NCI-H2107 (cell line): ENCODE measurements at places on chromosomes 12 and 14.
A peak's percentile ranks its signal among the peaks of the same experiment; 100 is the strongest.

DNA sequence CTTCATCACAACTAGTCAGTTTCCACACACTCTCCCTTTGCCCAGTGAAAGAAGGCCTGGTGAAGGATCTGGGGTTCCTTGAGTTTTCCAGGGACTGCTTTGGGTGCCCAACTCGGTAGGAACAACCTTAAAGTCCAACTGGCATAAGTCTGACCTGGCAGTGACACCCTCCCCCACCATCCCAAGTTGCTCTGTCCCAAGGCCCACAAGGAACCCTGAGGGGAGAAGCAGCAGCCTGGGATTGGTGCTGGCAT, 1.6 kb downstream of the KMT2D start:
- no peak for DNase-seq

DNA sequence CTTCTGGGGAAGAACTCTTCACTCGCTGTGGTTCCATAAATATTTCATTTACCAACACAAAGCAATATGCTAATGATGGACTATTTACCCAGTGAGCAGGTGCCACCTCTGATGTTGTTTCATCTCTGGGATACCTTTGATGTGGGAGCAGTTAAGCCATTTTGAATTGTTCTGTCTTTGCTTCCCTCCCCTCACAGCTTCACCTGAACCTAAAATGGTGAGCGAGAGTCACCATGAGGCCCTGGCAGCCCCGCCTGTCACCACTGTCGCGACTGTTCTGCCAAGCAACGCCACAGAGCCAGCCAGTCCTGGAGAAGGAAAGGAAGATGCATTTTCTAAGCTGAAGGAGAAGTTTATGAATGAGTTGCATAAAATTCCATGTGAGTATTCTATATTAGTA, 352.7 kb downstream of the SYT1 start:
- peak; percentile 7 for DNase-seq

DNA sequence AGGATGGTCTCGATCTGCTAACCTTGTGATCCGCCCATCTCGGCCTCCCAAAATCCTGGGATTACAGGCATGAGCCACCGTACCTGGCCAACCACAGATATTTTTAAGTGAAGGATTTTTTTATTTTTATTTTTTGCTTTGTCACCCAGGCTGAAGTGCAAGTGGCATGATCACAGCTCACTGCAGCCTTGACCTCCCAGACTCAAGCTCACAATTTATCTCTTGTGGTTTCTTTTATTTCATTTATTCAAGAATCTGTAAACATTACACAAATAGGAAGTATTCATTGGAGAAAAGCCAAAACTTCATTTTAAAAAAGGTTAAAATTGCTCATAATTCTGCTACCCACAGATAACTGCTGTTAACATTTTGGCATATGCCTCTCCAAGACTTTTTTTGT, 13.3 kb downstream of the MOAP1 start:
- no peak for DNase-seq

DNA sequence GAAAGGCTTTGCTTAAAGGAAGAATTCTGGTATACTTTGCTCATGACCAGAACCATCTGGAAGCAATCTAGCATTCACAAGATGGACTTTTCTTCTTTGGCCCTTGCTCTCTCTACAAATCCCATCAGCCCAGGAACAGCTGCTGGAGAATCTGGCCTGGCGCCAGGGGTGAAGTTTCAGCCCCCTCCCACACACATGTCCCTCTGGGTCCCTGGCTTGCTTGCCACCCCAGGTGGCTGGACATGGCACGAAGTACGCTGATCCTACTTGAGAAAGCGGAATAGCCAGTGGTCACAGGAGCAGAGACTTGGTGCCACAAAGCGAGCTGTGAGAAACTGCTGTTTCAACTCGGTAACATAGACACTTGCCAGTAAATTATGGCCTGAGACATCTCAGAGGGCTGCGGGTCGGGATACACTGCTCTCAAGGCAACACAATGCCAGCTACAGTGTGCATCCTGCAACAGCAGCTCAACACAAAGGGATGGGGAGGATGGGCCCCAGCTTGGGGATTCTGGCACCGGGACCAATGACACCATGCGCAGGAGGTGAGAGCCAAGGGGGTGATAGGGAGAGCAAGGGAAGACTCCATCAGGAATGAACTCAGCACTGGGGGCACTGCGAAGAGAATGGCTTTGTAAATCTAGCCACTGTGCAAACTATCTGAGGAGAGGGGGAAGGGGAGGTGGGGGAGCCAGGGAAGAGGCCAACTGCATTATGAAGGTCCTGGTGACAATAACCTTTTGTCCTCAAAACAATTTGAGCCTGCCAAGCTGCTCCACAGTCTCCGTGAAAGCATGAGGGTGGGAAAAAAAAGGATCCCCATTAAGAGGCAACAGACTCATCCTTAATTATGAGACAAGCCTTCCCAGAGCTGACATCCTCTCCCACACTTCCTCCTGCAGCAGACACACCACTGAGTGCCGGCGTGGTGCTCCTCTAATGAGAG, 219.9 kb downstream of the PPM1H start:
- DNase-seq, result no peak

DNA sequence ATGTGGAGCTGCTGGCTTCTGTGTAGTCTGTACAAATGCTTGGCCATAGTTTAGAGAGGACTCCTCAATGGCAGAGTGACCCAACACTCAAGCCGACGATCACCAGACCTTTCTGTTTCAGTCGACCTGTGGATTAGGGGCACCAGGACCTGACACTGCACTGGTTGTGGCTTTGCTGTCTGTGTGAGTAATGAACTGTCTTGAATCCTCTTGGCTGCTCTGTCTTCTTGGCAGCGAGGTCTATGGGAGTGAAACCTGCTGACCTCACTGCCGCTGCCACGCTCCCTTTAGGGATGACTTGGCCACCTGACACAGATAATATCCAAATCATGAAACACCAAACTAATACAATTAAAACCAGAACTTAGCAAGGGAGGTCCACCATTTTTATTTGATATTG, 83.5 kb upstream of the C14orf180 start:
- no peak for DNase-seq

DNA sequence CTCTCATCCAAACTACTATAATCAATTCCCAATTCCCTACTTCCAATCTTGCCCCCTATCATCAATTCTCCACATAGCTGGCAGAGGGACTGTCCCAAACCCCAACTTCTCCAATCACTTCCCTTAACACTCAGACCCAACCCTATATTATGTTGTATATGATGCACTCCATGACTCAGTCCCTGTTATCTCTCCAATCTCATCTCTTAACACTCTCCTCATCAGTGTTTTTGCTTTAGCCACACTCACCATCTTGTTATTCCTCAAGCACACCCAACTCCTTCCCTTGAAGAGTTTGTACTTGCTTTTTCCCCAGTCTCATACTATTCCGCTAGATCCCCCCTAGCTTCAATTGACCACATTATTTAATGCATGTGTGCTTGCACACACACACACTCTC, 4.9 kb downstream of the RHOJ start:
- DNase-seq, result no peak

- no peak for DNase-seq
These were observed 17.6 kb upstream of the TBC1D30 start for GRCh38 chr12:64806593-64807460.

GRCh38 chr12:56601503-56601902, 28.6 kb downstream of the BAZ2A start:
- DNase-seq, result no peak

DNA sequence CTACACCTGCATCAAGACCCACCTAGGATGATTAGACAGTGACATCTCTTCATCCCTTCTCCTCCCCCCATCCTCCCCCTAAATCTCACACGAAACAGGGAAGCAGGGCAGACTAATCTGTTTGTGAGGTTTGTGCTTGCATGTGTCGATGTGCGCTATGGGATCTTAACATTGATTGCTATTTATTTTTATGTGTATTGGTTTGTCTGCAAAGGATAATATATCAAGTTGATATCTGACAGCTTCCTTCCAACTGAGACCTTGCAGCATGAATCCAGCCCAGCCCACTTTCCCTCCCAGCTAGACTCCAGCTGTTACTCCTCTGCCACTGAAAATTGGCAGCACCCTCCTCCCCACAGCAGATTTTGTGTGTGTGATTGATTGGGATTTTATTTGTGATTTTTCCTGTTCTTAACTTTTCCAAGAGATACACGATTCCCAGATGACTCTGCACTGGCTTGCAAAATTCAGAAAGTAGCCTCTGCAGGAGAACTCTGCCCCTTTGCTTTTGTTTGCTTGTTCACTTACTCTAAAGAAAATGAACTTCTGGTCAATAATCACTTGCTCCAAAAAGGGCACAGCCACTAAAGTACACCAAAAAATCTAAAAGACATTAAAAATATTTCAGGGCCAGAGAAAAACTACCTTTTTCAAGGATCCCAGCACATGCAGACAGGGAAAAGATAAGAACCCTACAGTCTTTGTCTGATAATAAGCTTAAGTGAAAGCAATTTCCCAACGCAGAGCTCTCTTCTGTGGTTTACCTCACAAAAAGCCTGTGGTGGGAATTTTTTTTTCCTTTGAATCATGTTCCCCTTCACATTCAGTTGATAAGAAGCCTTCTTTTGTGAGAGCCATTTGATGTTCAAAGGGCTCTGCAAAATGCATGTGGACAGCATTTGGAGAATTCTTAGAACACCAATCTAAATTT, 222.1 kb downstream of the RPS29 start:
- peak; percentile 43 for DNase-seq

DNA sequence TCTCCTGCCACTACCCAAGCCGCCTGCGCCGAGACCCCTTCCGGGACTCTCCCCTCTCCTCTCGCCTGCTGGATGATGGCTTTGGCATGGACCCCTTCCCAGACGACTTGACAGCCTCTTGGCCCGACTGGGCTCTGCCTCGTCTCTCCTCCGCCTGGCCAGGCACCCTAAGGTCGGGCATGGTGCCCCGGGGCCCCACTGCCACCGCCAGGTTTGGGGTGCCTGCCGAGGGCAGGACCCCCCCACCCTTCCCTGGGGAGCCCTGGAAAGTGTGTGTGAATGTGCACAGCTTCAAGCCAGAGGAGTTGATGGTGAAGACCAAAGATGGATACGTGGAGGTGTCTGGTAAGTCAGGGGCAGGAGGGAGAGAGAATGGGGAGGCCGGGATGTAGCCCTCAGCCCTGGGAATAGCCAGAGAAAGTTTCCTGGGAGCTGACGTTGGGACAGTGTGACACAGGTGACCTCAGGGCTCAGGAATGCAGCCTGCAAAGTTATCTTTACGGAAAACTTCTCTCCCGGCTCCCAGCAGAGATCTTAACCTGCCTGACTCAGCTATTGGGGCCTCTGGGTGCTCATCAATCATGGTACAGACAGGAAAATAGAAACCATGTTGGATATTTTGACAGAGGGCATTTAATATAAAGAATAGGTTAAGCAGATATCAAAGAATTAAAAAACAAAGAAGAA, 747 bp downstream of the HSPB8 start:
- no peak for DNase-seq

DNA sequence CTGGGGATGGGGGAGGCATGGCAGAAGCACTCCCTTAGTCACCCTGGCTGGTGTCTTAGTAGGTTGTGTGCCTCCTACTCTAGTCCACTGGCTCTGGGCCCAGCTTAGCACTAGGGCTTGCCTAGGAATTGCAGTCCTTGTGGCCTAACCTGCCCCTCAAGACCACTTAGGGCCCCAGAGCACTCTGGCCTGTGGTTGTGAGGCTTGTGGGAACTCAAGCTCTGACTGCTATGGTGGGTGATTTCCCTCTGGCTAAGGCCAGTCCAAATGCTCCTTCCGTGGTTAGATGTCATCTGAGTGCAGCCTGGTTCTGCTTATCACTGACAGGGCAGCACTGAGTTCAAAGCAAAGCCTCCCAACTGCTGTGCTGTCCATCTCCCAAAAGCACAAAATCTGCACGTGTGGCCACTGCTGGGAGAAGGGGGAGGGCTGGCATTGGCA, 20.2 kb downstream of the FGD4 start:
- no peak for DNase-seq

GRCh38 chr12:24201258-24201970, 251.9 kb upstream of the SOX5 start:
- no peak for DNase-seq

GRCh38 chr14:75570797-75571196, 7.6 kb upstream of the FLVCR2 start:
- no peak for DNase-seq

DNA sequence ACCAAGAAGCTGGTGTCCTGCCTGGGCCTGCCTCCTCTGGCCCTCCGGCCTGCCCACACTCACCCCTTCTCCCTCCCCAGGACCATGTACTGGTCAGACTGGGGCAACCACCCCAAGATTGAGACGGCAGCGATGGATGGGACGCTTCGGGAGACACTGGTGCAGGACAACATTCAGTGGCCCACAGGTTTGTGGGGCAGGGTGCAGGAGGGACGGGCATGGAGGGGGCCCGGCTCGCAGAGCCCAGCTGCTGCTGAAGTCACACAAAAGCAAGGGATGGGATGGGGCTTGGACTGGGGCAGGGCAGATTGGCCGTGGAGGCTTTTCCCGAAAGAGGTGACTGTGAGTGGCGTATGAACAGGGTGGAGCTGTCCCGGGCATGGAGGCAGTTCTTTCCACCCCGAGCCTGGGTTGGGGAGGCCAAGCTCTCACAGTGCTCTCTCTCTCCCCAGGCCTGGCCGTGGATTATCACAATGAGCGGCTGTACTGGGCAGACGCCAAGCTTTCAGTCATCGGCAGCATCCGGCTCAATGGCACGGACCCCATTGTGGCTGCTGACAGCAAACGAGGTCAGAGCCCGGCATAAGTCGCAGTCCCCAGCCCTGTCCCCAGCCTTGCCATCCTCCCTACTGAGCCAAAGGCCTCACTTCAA, 7.8 kb upstream of the NXPH4 start:
- DNase-seq, result no peak

DNA sequence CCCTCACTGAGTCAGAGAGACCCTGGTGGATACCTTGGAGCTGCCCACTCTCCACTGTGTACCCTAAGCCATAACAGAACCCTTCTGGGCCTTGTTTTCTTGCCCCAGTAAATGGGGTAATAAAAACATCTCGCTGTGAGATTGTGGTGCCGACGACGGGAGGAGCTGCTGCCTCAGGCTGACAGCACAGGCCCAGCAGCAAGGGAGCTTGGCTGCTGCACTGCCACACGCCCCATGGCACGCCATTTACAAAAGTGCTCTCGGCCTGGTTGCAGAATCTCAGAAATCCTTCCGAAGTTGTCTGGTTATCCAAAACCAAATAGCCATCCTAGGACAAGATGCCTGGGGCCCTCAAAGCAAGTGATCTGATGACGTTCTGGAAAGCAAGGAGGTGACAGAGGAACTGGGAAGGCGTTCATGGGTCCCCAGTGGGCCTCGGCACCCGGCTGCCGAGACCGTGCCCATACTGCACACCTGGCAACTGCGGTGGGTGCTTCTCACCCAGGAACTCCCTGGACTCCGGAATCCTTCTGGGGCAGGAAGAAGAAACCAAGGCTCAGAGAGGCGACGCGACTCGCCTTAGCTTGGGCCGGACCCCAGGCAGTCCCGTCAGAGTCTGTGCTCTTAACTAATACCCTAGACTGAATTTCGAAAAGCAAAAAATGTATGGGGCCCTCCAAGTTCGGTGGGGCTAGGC, 26.7 kb downstream of the CHGA start:
- no peak for DNase-seq
